ENCODE measurements at places on chromosomes 5 and 9.

GRCh38 chr9:110317911-110318310 lies 19.8 kb downstream of the TXNDC8 start:
- DNase-seq: no peak

DNA sequence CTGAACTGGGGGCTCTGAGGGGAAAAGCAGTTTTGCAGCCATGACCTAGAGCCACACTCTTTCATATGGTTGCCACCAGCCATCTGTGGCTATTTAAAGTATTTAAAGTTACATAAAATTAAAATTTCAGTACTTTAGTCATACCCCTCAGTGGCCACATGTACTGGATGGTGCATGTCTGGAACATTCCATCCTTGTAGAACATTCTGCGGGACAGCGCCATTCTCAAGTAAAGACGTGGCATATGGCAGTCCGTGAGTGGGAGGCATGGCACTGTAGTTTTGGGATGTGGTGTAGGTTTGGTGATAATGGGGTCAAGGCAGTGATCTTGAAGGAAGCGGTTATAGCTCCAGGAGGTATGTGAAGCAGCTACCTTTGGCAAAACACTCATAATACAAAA lies 61.4 kb upstream of the NFIL3 start:
- no peak for DNase-seq

DNA sequence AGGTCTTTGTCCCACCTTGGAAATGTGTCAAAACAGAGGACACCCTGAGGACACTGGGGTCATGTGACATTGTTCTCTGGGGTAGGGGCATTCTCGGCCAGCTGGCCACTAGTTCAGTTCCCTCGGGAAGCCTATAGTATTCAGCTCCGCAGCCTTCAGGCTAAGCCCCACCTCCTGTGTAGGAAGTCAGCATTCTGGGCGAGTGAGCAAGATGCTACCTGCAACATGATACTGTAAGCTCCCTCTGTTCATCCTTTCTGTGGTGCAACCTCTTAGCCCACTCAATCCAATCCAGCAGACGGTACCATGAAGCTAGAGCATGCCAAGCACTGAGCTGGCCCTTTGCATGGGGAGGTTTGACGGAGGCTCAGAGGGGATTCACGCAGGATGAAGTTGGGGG lies 5.3 kb downstream of the NTNG2 start:
- DNase-seq: no peak

GRCh38 chr9:93582115-93582514 lies 5.7 kb downstream of the PHF2 start:
- DNase-seq: peak; percentile 80

DNA sequence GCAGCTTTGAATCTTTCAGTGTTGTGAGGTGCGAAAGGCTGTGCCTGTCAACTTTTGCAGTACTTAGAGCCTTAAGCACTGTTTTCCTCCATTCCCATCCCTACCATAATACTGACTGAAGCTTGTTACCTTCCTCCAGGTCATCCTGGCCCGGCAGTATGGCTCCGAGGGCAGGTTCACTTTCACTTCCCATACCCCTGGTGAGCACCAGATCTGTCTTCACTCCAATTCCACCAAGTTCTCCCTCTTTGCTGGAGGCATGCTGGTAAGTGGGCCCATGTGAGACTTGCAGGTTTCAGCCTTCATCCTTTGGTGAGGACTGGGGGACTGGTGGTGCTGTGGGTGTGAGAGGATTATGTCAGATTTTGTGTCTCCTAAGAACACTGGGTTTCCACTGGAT lies 1.5 kb downstream of the TMED9 start:
- no peak for DNase-seq

GRCh38 chr9:86330186-86330585 lies 24.0 kb downstream of the TUT7 start:
- DNase-seq: no peak

- peak; percentile 64 for DNase-seq
These were observed at the start of gene PDGFRB for GRCh38 chr5:150155258-150156026. Gene PDGFRB, minus strand, starts transcription at chr5:150155845. Its CDS starts 18,798 bp downstream, at chr5:150137047.

GRCh38 chr5:91998774-91999173 lies 615.7 kb upstream of the ARRDC3 start:
- DNase-seq: no peak

GRCh38 chr9:19288081-19288480 lies 57.6 kb downstream of the DENND4C start:
- DNase-seq: no peak

DNA sequence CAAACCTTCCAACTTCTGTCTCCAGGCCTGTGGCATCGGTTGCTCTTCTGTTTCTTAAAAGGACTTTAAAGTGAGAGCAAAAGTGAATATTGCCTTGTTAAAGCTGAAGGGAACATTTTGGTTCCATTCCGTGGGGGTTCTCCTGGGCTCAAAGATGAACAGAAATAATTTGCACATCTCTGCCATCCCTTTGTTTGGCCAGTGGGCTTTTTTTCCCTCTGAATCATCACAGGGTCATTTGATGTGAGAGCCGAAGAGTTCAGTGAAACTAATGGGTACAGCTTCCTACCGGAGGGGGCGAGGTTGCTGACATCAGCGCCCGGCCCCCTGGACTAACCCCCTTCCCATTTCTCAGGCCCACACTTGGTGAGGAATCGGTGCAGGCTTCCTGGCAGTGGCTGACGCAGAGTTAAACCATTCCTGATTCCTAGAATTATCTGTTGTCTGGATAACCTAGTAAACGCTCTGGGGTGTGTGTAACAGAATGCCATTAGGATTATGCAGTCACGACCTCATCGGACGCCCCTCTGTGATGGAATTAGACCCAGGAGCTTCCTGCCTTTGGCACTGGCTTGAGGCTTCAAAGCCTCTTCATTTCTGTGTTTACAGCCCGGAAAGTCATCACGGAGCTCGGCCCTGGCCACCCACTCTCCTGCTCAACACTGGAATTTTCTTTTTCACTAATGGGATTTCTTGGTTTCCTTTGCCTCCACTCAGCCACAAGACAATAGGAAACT lies 61.6 kb upstream of the RPL26L1 start:
- peak; percentile 48 for DNase-seq

DNA sequence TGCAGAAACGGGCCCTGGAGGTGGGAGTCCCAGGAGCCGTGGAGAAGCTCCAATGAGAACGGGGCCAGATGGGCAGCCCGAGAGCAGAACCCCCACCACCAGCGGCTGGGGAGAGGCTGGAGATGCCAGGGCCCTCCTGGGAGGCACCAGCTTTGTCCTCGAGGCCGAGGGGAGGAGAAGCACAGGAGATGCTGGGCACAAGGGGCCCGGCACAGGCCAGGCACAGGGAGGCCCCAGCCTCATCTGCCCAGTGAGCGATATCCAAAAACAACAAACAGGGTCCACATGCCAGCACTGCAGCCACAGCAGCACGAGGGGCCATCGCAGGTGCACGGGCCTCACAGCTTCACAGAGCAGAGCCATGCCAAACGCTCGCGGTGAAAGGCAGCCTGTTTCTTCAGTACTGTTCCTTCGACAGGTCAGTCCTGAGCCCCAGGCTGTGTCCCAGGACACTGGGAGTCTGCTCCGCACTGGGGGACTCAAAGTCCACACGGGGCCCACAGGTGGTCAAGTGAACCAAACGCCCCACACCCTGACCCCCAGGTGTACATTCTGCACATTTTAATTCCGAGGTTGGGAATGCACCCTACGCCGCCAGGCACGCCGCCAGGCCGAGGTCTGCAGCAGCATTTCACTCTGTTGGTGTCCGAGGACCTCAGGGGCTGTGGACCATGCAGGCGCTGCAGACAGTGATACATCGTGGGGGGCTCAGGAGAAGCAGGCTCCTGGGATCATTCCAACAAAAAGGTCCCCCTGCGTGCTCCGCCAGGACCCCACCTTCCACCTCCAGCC lies 9.5 kb downstream of the LPCAT1 start:
- DNase-seq: no peak

DNA sequence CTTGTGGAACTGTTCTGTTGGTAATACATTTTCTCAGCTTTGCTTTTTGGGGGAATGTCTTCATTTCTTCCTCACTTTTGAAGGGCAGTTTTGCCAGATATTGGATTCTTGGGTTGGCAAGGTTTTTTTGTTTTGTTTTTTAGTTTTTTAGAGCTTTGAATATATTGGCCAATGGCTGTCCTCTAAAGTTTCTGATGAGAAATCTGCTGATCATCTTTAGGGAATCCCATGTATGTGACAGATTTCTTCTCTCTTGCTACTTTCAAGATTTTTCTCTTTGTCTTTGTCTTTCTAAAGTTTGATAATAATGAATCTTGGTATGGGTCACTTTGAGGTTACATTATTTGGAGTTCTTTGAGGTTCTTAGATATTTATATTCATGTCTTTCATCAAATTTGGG lies 227.4 kb downstream of the FBXL7 start:
- no peak for DNase-seq

- no peak for DNase-seq
These were observed 23.3 kb downstream of the DCANP1 start for GRCh38 chr5:135423846-135424168.

DNA sequence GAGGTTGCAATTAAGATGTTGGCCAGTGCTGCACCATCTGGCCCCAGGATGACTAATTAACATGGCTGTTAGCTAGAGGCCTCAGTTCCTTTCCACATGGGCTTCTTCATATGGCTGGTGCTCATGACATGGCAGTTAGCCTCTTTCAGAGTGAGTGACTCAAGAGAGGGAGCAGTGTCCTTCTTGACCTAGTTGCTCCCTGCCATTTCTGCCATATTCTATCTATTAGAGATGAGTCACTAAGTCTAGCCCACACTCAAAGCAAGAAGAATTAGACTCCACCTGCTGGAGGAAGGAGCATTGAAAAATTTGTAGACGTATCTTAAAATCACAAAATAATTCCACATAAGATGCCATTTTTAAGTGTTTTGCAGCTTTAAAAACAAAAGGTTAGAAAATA lies 651.2 kb upstream of the CCNG1 start:
- DNase-seq: no peak

DNA sequence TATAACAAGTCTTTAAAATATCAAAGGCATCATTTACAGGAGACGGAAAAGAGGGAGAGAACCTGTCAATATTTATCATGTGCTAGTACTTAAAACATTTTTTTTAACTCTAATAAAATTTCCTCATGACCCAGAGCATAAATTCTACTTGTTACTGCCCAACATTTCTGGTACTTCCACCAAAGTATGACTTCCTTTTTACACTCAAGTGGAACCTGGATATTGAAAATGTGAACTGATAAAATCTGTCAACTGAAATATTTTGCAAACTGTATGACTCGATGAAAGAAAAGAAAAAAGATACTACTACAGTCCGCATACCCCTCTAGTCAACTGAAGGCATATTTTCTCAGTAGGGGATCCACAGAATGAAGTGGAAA lies 37.1 kb downstream of the FAM13B start:
- DNase-seq: no peak

DNA sequence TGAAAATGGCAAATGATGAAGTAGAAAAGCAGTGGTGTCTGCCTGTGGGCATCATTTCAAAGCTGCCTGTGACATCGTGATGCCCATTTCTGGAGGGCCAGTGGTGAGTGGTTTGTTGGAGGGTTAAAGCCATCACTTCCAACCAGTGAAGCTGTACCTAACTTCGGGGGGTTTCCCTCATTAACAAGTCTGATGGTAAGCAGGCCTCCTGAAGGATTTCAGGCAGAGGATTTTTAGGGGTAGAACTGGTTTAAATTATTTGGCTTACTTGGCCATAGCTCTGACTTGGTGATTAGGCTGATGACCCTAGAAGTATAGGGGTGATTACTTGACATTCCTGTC lies 10.7 kb downstream of the TNFAIP8 start:
- no peak for DNase-seq

DNA sequence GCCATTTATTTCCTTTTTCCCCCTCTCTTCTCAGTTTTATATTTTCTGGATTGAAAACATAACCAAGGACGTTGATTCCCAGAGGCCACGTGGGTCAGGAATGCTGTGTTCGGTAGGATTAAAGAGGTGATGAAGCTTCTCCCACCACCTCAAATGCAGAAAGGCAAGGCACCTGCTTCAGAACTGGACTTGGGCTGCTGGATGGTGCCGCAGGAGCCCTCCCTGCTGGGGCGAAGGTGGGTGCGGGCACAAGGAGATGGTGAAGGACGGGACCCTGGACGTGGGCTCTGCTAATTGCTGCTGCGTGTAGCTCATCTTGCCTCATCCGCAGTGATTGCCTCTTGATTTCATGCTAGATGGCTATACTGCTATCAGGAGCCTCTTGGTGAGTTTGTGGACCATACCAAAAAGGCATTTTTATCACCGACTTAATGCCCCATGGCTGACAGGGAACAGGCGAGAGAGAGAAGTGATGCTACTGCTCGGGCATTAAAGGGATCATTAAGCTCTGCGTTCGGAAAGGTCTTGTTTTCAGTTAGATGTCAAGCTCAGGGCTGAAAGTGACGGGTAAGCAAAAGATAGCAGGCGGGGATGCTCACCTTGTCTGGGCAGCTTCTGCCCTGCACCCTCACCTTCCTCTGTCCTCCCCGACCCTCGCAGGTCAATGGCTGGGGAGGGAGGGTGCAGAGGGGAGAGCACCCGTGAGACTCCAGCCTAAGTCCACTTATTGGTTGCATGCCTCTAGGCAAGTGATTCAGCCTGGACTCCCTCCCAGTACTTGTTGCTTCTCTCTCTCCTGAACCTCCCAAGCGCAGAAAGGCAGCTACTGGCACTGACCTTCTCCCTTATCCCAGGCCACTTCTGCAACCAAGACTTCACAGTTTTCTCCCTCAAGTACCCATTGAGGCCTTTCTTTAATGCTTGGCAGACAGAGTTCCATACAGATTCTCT lies 71.6 kb upstream of the FSTL4 start:
- no peak for DNase-seq

DNA sequence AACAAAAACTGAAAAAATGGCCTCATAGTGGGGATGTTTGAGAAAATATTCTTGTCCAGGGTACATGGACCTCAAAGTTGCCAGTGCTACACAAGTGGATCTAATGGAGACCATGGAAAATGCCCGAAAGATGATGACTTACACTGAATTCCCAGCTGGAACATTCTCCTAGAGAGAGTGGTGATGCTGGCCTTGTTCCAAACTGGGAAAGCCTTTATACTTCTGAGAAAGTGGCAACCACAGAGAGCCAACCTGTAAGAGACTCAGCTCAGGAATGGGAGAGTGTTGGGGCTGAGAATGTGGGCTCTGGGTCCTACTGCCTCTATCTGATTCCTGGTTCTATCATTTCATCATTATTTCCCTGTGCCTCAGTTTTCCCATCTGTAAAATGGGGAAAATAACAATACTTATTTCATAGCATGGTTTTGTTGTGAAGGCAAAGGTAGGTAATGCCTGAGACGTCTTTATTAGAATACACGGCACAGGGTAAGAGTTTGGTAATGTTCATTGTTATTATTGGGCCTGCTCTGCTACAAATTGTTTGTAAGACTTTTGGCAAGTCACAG lies 229.0 kb upstream of the PANK3 start:
- no peak for DNase-seq

DNA sequence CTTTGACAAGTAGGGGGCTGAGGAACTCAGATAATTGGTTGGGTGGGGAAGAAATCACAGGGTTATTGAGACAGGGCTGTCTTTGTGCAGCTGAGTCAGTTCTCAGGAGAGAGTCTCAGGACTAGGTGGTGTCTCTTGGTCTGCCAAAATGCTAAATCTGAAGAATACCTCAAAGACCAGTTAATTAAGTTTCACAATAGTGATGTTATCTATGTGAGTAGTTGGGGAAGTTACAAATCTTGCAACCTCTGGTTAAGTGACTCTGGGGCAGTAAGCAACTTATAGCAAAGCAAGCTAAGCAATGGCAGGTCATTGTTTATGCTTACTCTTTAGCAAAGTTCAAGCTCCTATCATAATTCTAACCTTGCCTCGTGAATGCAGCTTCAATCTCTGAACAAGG lies 53.6 kb downstream of the GIN1 start:
- no peak for DNase-seq

All from large intestine (tissue), 12 donors.